Activated CD4-positive, alpha-beta T cell treated with anti-CD3 and anti-CD28 coated beads, Interleukin-10, Interleukin-2, amounts not matched to agents 100 ng/mL and 50 ng/mL, durations not matched to agents 16 hours and 8 hours (primary cell): ENCODE measurements at places on chromosomes 2 and 18.

DNA sequence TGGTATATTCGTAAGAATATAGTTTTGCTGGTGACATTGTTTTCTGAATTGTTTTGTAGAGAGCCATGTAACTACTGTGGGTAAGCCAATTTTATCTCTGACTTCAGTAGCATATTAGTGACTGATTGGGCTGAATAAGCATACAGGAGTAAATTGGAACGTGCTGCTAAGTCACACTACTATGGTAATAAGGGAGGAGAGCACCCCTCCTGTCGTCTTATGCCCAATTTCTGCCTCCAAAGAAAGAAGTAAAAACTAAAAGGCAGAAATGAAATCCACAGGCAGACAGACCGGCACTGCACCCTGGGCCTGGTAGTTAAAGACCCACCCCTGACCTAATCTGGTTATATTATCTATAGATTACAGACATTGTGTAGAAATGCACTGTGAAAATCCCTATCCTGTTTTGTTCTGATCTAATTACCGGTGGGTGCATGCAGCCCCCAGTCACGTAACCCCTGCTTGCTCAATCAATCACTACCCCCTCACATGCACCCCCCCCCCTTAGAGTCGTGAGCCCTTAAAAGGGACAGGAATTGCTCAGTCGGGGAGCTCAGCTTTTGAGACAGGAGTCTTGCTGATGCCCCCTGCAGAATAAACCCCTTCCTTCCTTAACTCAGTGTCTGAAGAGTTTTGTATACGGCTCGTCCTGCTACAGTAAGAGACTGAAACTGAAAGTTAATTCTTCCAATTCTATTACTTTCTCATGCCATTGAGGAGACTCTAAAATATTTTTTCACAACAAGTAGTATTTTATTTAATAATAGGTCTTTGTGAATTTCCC is 167.0 kb downstream of the ZNF804A start:
- DNase-seq, result no peak

GRCh38 chr2:57987835-57988573 is 58.6 kb upstream of the VRK2 start:
- peak; percentile 2 for DNase-seq

- peak; percentile 27 for DNase-seq
Measured at GRCh38 chr2:101038455-101039255, 36.6 kb downstream of the RPL31 start.

GRCh38 chr2:160269365-160269764 is 69.3 kb upstream of the ITGB6 start:
- no peak for DNase-seq

GRCh38 chr18:76538846-76539245 is 43.8 kb upstream of the ZNF516 start:
- no peak for DNase-seq

DNA sequence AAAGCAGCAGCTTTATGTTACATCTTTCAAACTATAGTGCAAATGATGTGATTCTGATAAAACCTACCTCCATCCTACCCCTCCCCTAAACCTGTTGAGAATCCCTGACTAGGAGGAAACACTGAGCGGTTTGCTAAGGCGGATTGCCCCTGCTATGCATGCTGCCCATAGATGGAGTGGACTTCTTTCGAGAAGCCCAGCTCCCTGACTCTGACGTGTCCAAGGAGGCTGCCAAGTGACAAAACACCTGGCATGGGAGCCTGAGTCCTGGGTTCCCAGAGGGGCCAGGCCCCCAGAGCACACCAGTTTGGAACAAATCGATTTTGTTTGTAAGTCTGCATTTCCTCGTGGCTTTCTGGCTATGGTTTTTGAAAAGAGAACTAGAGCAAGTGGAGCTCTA is 1.4 kb upstream of the UXS1 start:
- no peak for DNase-seq

- DNase-seq, result no peak
Measured at GRCh38 chr2:151325581-151326095, 31.8 kb upstream of the TNFAIP6 start.

GRCh38 chr2:20618886-20619521 is 31.9 kb downstream of the HS1BP3 start:
- DNase-seq, result no peak

DNA sequence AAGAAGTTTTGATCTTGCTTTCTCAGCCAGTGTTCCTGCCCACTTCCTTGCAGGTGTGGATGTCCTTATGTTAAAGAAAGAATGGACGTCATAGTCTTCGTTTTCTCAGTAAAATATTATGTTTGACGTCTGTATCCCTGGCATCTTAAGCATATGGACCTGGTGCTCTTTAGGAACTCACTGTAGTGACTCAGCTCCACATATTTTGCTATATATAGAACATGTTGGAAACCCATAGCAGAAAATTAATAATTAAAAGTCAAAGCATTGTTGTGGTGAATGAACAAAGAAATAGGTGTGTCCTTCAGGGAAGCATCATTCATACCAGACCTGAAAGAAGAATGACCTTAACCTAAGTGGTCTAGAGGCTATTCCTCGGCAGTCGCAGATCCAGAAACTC is 196.1 kb downstream of the MCFD2 start:
- DNase-seq, result no peak

- DNase-seq, result no peak
Measured at GRCh38 chr18:36303211-36303844, 5.8 kb downstream of the FHOD3 start.

DNA sequence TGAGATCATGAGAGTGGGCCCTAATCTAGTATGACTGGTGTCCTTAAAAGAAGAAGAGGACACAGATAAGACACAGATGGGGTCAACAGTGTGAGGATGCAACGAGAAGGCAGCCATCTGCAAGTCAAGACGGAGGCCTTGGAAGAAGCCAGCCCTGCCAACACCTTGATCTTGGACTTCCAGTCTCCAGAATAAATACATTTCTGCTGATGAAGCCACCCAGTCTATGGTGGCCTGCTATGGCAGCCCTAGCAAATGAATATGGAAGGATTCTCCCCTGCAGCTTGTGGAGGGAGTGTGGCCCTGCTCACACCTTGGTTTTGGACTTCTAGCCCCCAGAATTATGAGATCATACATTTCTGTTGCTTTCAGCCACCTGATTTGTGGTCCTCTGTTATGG is 12.3 kb downstream of the CTIF start:
- DNase-seq, result no peak

DNA sequence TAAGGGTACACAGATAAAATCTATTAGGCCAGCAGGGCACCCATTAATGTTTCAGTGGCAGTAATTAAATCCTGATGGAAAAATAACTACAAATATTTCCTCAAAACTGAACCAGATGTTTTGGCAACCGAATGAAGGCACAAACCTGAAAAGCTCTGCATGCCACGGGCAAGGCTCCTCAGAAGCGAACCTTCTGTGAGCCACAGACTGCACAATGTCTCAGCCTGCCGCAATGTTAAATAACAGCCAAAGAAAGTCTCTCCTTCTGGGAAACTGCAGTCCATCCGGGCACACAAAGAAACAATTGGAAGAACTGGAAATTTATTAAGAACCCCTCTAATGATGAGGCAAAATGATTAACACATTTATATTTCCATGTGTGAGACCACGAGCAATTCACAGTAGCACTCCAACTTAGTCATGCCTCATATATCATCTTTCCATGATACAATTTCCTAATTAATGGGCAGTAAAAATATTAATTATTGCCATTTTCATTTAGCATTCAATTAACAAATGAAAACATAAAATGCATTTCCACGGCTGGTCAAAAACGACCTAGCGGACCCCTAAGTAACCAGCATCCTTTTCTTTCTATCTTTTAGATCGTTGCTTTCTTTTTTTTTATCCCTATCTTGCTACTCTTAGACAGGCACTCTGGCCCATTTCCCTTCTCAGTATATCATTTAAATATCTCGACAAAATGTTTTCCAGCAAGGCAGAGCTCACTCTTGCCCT is 237.5 kb downstream of the EPHA4 start:
- no peak for DNase-seq

DNA sequence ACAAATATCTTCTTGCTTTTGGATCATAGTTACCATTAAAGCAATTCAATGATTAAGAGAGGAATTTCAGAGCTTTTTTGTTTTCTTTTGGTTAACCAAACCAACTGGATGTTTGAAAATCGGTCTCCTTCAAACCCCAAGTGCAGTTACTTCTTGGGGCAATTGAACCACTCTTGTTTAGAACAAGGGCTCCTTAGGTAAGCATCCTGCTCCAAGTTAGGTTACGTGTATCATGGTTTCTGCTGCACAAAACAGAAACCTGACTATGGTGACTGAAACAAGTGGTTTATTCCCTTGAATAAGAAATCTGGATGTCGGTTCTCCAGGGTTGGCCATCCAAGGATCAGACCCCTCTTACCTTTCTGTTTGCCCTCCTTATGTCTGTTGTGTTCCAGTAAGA is 16.1 kb upstream of the LGALSL start:
- no peak for DNase-seq

DNA sequence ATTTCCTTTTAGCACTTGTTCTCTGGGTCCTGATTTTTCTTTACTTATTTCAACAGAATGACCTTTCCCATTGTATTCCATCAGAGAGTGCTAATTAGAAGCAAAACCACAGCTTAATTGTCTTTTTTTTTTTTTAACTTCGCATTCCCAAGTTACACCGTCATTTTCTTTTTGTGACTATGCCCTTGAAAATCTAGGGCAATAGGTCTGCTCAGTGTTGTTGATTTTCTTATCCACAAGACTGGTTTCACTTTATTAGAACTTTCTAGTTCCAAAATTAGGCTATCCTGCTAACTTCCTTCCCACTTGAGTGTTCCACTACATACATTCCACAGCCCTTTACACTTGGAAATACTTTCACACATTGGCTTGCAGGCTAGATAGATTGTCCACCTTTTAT is 18.7 kb upstream of the ADAM17 start:
- DNase-seq, result no peak

- peak; percentile 31 for DNase-seq
Measured at GRCh38 chr2:46315103-46315890, 18.1 kb downstream of the EPAS1 start.
